ENCODE measurements at places on chromosomes 5 and 9.
A peak's percentile ranks its signal among the peaks of the same experiment; 100 is the strongest.

DNA sequence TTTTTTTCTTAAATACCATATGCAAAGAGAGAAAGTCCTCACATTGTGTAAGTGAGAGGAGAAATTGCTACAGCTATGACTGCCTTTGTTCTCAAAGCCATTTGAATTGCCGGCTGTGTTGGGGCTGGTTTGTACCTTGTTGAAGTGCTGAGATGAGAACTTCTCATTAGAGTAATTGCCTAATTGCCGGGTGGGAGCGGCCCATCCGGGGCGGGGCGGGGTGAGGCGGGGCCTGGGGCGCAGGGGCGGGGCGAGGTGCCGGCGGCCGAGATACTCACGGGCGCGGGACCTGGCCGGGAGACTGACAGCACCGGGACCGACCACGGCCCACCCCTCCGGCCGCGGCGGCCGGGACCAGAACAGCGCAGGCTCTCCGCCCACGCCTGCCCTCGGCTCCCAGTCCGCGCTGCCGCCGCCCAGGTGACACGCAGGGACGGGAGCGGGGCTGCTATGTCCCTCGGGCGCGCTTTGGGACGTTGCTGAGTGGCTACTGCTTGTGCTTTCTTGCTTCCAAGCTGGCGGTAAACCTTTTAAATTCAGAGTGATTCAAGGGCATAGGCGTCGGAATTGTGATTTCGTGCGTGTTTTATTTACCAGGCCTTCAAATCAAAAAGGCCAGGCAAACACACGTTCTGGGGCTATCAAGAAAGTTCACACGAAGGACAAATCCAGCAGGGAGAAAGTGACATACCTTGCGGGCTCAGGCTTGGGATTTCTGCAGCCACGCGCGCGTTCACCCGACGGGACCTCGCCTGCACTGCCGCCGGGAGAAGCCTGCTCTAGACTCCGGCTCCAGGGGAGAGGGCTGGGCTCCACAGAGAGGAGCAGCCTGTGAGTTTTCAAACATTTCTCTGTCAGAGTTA is 269.1 kb downstream of the FANCC start:
- peak; percentile 49 for DNase-seq

- DNase-seq, result no peak
Observed at GRCh38 chr9:100474082-100474923, 1.4 kb downstream of the TMEFF1 start.

DNA sequence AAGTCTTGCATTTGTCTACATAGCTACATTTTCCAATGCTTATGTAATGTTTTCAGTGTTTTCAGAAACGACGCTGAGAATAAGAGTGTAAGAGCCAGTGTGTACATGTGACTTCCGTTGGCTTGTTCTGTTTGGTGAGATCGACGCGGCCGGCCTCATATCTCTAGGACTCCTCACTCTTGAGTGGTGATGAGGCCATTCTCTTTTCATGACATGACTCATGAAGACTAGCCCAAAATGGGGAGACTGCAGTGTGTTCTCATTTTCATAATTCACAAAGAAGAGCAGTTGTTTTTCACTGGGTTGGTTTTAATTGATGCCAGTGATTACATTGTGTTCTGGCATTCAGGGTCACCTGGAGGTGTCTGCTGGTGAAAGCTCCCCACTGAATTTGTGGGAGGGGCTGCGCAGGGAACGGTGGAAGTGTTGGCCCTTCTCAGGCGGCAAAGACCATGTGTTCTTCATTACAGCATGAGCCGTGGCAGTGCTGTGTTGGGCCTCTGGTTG is 131.5 kb upstream of the OTULINL start:
- peak; percentile 40 for DNase-seq

GRCh38 chr9:89657765-89658164 is 53.0 kb downstream of the GADD45G start:
- peak; percentile 55 for DNase-seq

Data from activated CD4-positive, alpha-beta T cell treated with anti-CD3 and anti-CD28 coated beads, Interleukin-2, amount 50 U/mL, for 16 hours (primary cell).